H4 (cell line): ENCODE measurements at places on chromosomes 12 and 14. TPM values are rescaled to one million over a fixed set of nuclear protein-coding genes. Genes with fewer than 3 reads are reported as not detected.

GRCh38 chr12:19223018-19223417 is 93.5 kb downstream of the PLEKHA5 start:
- DNase-seq, result peak; percentile 9

GRCh38 chr14:29518335-29518734 is 409.3 kb downstream of the PRKD1 start:
- no peak for DNase-seq

DNA sequence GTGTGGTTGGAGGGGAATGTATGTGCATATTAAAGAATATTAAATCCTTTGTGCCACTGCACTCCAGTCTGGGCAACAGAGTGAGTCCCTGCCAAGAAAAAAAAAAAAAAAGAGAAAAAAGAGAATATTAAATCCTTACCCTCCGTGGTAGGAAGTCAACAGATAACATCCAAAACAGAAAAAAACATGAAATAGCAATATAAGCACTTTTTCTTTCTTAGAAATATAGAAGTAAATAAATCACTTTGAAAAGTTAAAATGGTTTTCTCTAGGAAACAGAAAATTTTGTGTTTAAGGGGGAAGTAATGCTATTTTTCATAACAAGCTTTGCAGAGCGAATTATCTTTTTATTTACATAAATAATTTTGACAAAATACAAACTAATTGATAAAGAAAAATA is 17.6 kb downstream of the SOS2 start:
- no peak for DNase-seq

DNA sequence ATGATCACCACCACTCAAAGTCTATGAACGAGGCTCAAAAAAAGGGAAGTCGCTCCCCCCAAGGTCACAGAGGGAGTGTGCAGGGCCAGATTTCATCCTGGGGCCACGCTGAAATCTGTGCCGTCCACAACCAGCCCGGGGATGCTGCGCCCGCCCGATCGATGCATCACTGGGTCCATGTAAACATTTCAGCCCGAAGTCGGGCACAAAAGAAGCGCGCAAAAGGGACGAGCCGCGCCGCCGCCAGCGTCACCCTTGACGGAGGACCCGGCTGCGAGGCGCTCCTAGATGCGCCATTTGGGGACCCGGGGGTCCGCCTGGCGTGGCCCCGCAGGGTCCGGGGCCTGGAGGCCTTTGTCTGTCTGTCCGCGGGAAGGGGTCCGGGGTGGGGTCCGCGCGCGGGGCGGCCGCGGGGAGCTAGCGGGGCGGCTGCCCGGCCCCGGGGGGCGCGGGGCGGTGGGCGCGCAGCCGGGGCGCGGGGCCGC is 503 bp downstream of the FBXO21 start:
- DNase-seq, result no peak

GRCh38 chr12:131126662-131127173 is 173.0 kb downstream of the ADGRD1 start:
- DNase-seq, result no peak

DNA sequence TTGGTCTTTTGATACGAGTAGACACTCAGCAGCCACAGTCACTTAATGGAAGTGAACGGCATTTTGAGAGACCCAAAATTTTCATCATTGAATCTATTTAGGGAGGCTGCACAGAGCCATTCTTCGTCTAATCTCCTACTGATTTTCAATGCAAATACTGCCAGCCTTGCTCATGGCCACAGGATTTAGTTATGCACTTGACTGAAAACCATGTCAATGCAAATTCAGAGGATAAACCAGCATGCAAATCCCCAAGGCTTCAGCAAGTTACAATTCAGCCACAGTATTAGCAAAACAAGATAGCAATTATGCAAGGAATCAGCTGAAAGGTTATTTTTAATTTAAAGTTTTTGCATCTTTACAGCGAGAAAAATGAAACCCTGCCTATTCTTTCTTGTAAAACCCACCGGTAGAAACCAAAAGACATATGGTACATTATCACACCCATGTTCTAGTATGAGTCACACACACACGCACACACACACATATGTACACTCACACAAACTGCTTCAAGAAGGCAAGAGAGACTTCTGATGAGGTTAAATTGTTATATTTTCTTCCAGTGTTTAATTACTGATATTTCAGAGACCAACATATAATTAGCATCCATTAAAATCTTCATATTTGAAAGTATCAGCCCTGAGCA is 985.3 kb upstream of the FLRT2 start:
- no peak for DNase-seq

DNA sequence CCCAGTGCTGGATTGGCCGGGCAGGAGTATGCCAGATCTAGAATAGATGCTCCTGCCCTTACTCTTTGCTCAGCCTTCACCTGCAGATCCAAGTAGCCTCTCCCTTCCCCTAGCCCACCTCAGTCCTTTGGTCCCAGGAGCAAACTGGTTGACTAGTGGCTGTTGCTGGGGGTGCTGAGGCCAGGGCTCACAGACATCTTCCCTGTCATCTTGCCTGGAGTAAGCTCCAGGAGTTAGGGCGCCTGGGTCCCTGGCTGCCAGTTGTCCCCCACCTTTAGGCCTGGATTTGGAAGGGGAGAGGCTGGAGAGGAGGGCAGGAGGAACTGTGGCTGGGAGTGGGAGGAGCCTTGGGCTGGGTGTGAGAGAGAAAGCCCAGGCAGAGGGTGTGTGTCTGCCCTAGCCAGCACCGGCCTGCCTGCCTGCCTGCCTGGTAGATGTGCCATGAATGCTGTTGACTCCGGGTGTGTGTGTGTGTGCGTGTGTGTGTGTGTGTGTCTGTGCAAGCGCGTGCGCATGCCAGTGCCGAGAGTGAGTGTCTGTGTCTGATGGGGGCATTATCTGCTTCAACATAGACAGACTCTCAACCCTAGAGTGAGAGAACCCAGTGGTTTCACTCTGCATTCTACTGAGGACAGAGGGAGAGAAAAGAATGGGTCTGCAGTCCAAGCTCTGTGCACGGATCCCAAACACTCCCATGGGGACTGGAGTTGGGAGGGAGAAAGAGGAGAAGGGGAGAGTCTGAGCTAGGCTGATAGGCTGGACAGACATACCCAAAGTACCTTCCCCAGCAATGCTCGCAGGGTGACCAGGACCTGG is 845 bp upstream of the RARG start:
- peak; percentile 50 for DNase-seq

- no peak for DNase-seq
Observed at GRCh38 chr14:74922752-74923401, at the start of gene RPS6KL1. RPS6KL1 (minus strand) TSS chr14:74923260; CDS start chr14:74921541, 1,719 bp downstream.

DNA sequence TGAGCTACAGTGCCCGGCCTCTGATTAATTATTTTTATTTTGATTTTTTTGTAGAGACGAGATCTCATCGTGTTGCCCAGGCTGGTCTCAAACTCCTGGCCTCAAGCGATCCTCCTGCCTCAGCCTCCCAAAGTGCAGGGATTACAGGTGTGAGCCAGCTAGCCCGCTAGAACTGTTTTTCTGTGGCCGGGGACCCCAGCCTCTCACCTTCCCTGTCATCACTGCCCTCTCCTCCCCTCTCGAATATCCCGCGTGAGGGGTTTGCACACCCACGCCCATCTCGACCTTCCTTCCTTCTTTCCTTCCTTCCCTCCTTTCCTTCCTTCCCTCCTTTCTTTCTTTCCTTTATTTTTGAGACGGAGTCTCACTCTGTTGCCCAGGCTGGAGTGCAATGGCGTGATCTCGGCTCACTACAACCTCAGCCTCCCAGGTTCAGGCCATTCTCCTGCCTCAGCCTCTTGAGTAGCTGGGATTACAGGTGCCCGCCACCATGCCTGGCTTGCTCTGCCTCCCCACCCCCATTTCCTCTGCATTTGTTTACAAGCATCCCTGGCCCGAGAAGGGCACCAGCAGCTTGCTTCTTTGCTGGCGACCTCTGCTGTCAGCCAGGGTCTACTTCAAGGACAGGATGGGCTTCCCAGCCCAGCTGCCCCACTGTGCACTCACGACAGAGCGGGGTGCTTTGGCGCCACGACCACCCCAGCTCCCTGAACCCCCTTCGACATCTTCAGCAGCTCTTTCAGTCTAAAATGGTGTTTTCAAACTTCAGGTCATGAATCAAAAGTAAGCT is 4.3 kb upstream of the TRAF3 start:
- peak; percentile 47 for DNase-seq

- no peak for DNase-seq
Observed at GRCh38 chr12:65477721-65478120, 199.2 kb downstream of the MSRB3 start.

GRCh38 chr12:29147731-29148595 is 1.1 kb upstream of the FAR2 start:
- no peak for DNase-seq

- DNase-seq, result peak; percentile 65
Observed at GRCh38 chr14:23056145-23056955, 970 bp downstream of the CDH24 start.

DNA sequence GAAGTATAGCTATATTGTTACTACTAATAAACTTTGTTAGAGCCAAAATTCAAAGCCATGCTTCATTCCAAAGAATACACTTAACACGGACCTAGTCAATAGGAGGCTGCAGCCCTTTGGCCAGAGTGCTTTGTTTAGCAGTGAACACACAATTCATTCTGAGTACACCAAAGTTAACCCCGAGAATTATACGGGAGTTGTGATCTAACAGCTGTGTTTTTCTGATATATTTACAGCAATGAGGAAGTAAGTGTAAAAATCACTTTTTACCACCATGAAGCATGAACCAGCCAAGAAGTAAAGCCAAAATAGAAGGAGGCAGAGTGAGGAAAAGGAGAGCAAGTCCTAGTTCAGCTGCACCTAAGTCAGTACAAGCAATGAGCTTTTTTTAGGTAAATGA is 156.8 kb upstream of the PDE3A start:
- DNase-seq, result no peak

- no peak for DNase-seq
Observed at GRCh38 chr12:108106599-108106998, 22.5 kb upstream of the WSCD2 start.

DNA sequence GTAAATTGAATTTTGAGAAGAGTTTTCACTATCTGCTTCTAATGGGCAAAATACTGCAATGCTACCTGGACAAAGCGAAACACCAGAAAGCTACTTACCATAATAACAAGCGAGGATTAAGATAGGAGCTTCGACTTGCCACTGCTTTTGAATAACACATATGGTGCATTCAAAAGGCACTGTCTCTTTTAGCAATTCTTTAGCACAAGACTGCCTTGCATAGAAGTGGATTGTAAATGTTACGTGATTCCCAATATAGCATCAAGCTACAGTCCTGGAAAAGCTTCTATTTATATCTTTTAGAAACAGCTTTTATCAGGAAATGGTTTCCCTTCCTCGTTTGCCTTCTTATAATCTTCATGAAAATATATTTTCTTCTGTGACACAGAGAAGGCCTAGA is 258.7 kb upstream of the PDE3A start:
- DNase-seq, result no peak

GRCh38 chr12:105854071-105854470 is 284.7 kb downstream of the NUAK1 start:
- no peak for DNase-seq

- no peak for DNase-seq
Observed at GRCh38 chr12:49039421-49040363, 20.9 kb downstream of the KMT2D start.

- no peak for DNase-seq
Observed at GRCh38 chr12:45425426-45425825, 209.5 kb downstream of the ANO6 start.

DNA sequence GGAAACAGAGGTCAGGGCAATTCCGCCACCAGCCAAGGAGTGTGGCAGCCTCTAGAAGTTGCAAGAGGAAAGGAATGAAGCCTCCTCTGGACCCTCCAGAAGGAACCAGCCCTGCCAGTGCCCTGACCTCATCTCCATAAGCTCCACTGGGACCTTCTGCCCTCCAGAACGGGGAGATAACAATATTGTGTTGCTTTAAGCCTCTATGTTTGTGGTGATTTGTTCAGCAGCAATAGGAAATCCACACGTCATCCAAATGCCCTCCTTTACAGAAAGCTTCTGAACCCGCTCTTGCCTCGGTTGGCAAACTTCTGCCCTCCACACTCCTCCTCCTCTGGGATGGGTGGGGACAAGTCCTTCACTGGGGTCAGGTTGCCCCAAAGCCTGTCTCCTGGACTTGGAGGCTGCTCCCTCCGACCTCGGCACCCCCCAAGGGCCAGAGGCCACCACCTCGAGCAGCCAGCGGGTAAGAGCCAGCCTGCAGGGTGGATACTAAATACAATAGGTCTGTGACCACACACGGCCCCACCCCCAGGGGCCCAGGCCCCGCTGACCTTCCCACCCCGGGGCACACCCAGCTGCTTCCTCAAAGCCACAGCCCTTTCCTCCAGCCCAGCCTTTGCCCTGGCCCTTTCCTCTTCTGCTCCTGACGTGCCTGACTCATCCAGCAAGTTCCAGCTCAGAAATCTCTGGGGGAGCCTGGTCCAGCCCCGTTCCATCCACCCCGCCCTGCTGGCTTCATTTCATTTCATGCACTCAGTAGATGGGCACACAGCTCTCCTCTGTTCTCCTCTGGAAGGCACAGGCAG is 58.7 kb upstream of the NCOR2 start:
- peak; percentile 48 for DNase-seq

GRCh38 chr14:45135156-45135555 is 574 bp upstream of the FANCM start:
- no peak for DNase-seq

- no peak for DNase-seq
Observed at GRCh38 chr12:116695464-116695725, 42.5 kb downstream of the SPRING1 start.

- no peak for DNase-seq
Observed at GRCh38 chr14:80135305-80136088, 75.8 kb downstream of the DIO2 start.

GRCh38 chr12:97452230-97452629 is 10.4 kb upstream of the RMST start:
- no peak for DNase-seq

GRCh38 chr14:44720707-44721106 is 213.6 kb upstream of the FSCB start:
- DNase-seq, result no peak

GRCh38 chr14:56117765-56118610 is at the start of gene PELI2:
PELI2 (plus strand) TSS chr14:56118411; CDS start chr14:56118661, 250 bp downstream.
- peak; percentile 56 for DNase-seq

- DNase-seq, result no peak
Observed at GRCh38 chr12:4822572-4822971, 87.1 kb upstream of the KCNA1 start.

The TMEM132C gene
- 0.06 TPM in 2 replicates for total RNA-seq

The SERPINA12 gene
- total RNA-seq, result not detected in 2 replicates

The TULP3 gene
- 29.4 and 35.1 TPM in 2 replicates for total RNA-seq

The KHNYN gene
- total RNA-seq, result 12.8 and 15.0 TPM in 2 replicates

The CDKL1 gene
- total RNA-seq, result 2.5 and 4.9 TPM in 2 replicates

The RFX4 gene
- total RNA-seq, result not detected in 2 replicates

The LRFN5 gene
- 0.29 TPM in 1 of 2 replicates, not detected in the other for total RNA-seq

The TAS2R20 gene
- 0.62 TPM in 1 of 2 replicates, not detected in the other for total RNA-seq

The ADCY6 gene
- total RNA-seq, result 7.8 and 8.5 TPM in 2 replicates

The SERPINA1 gene
- 0.99 and 3.2 TPM in 2 replicates for total RNA-seq

The MYRFL gene
- total RNA-seq, result not detected in 2 replicates

The DLK1 gene
- not detected in 2 replicates for total RNA-seq

The KRT8 gene
- 20.7 and 27.7 TPM in 2 replicates for total RNA-seq

The SRGAP1 gene
- 1.6 and 2.1 TPM in 2 replicates for total RNA-seq
